SK-N-DZ (cell line): ENCODE measurements at places on chromosomes 6 and 20.

DNA sequence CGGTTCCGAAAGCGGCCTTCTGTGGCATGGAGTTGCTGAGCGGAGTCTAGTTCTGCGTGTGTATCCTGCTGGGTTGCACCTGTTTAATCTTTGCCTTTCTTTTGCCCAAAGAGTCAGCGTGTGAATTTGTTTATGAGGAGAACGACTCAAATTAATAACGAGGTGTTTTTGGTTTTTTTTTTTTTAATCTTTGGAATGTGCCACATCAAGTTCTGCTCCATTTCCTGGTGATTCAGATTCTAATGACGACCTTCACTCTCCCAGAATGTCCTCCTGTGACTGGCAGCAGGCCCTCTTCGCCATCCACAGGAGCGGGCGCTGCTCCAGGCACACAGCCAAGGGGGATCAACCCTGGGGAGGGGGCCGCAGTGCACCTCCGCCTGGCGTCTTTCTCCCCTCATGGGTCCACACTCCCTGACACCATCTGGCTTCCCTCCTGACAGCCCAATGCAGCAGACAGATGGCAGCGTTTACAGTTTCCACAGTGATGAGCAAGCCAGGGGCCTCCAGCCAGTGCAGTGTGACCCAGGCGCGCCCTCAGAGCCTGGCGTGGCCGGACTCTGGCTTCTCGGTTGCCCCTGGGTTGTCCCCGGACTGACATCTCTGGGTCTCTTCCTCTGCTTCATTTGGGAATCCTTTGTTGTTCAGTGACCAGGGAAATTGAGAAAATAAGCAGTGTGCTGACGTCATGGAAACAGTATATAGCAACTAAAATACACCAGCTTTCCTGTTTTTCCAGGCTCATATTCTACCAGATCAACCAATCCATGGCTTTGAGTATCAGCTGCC is 27.5 kb upstream of the AFDN start:
- DNase-seq: peak; percentile 33

DNA sequence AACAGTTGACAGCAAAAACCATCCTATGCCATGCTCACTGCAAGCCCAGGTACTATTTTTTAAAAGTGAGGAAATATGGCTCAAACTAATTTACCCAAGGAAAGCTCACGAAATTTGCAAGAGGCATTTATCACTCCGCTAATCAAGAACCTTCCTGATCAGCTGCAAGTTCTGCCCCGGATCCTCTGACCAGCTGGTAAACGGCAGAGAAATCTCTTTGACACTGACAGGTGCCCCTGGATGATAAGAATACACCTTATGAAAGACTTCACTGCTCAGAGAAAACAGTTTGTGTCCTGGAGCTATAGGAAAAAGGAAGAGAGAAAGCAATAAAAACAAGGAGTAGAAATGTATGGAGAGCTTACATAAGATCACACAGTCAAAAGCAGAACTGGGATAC is 6.4 kb downstream of the CNKSR3 start:
- no peak for DNase-seq

DNA sequence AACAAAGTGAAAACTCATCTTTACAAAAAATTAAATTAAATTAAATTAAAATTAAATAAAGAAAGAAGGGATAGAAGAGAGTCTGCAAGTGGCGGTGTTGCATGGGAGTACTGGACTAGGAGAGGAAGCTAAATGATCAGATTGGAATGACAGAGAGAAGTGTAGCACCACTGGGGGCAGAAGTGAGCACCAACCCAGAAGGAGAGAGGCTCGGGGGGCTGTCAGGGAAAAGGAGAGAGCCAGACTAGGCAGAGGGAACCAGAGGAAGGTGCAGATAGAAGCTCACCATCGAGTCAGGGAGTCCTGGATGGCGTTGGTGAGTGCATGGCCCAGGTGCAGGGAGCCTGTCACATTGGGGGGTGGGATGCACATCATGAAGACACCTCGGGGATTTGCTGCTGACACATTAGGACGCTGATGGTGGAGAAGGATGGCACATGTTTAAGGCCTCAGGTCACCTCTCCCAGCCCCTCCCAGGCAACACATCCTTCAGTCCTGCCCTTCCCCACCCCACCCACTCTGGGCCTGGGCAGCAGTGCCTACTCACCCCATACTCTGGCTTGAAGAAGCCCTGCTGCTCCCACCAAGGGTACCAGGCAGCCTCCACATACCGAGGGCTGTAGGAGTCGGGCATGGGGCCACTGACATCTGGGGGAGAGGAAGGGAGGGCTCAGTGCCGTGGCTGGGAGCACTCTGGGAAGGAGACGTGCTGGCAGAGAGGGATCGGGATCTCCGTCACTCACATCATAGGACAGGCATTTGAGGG is 4.0 kb downstream of the VARS1 start:
- peak; percentile 71 for DNase-seq

DNA sequence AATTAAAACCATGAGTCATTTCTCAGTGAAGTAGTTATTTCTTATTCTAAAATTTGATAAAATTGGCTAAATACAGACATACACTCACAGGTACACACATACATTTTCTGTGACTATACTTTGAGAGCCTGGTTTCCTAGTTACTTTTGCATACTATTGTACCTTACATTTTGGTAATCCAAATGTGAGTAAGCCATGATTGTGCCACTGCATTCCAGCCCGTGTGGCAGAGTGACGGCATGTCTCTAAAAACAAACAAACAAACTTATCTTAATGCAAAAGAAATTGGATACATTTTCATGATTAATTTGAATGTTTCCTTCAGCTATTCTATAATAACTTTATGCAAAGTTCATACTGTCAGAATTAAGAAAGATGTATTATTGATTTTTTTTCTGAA is 628.8 kb downstream of the GRIK2 start:
- DNase-seq: no peak

DNA sequence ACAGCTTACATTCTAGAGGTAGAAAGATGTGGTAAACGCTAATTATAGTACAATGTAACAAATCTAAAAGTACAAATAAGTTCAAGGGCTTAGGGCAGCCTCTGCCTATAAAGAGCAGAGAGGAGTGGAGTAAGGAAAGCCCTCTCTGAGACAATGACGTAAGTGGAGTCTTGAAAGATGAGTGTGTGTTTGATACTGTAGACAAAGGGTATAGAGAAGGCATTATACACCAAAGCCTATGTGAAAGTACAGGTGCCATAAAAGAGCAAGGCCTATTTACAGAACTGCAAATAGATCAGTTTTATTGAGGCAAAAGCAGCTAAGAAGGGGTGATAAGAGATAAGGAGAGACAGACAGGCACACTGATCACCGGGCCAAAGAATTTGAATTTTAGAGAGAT is 10.9 kb downstream of the GOPC start:
- DNase-seq: no peak

DNA sequence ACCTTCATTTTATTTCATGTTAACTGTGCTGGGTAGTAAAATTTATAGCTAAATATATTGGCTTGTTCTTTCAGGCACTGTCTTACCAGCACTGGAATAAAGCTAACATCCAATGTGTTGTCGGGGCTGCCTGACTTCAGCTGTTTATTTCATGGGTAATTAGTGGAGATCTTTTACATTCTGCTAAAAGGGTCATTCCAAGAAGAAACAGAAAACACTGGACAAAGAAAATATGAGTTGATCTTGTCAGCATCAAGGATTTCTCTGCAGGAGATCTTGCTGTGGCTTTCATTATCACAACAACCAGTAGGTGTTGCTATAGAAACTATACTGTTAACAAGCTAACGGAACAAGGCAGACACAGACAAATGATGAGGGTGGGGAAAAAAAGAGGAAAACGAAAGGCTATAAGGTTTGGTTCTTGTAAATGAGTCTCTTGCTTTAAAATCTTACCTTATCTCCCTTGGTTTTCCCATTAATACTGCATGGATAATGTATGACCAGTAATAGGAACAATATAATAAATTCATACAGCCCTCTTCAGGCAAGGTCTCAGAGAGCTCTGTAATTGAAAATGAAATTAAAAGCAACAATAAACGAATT is 206.8 kb downstream of the SIM1 start:
- DNase-seq: peak; percentile 35

- DNase-seq: no peak
Measured at GRCh38 chr6:26455357-26455970, 2.3 kb upstream of the BTN2A1 start.

DNA sequence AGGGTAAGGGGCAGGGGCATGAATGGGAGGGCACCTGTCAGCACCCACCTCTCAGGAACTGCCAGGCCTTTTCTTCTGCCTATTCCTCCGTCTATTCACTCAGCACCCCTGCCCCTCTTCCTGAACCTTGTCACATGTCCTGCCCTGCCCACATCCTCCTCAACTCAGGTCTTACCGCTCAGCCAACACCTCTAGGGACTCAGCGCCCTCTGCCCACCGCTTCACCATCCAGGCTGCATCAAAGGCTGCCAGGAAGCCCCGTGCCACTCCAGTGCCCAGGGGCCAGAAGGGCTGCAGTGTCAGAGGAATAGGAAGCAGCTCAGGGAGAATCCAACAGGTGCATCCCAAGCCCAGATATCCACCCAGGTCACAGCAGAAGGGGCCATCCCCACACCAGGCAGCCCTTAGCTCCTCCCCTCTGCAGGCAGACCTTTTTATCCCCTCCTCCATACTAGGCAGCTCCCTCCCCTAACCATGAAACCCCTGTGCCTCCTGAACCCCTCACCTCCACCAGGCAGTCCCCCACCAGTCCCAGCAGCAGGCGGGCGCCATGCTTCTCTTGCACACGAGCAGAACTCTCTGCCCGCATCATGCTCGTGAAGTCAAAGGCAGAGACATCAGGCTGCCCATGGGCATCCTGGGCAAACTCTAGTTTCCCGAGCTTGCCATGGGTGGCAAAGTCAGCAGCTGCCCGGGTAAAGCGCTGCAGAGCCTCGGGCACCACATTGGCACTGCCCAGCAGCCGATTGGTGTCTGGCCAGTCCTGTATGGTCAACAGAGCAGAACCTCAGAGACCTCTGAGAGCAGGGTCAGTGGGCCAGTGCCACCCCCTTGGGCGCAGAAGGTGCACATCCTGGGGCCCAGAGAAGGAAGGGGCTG is 5.5 kb downstream of the MICAL1 start:
- no peak for DNase-seq

DNA sequence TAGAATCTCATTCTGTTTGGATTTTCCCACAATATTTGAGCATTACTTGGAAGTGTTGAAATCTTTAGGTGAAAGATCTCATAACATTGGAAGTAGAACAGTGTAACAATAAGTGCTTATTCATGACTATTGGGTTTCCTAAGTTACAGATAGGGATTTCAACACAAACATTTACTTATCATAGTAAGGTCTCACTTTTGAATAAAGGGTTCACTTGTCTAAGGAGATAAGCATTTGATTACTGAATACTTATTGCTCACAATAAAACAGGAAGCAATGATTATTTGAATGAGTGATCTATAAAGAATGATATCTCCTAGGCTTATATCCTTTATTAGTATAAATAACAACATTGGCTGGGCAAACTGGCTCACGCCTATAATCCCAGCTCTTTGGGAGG is 14.8 kb downstream of the DDX43 start:
- DNase-seq: no peak

GRCh38 chr6:129342796-129343195 is 367.2 kb downstream of the ARHGAP18 start:
- no peak for DNase-seq

DNA sequence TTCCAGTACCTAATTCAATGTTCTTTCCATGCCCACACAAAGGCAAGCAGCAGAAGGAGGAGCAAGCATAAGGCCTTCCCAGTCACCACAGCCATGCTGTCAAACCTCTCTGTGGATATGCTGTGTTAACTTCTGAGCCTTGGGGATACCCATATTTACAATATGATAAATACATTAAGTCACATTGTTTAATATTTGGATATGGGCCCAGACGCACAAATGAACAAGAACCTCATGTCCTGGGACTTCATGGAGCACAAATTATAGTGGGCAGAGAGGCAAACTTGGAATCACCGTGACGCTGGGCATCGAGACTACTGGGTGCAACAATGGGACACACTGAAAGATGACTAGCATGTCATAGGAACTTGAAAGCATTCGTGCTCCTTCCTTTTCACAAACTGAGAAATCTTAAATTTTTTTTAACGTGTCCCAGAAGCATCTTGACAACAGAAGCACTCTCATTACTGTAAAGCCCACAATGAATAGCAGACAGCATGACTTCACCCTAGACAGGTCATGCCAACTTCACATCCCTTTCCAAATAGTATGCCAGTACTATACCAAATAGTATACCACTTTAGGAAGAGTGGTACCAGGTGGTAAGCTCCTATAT is 16.0 kb downstream of the SOD2 start:
- no peak for DNase-seq

DNA sequence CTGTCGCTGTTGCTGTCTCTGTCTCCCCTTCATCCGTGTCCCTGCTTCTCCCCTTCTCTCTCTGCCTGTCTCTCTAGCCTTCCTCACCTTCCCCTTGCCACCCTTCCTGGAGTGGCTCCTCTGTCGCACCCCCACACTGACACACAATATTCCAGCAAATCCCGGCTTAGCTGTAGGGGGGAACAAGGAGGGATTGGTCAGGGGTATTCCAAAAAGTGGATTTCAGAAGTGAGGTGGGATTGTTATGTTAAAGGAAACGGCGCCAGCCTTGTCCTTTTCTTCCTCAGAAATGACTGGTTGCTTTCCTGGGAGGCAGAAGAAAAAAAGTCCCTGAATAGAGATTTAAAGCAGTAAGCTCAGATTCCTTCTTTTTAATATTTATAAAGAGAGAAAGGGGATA is 76.3 kb upstream of the SIRPA start:
- DNase-seq: no peak

DNA sequence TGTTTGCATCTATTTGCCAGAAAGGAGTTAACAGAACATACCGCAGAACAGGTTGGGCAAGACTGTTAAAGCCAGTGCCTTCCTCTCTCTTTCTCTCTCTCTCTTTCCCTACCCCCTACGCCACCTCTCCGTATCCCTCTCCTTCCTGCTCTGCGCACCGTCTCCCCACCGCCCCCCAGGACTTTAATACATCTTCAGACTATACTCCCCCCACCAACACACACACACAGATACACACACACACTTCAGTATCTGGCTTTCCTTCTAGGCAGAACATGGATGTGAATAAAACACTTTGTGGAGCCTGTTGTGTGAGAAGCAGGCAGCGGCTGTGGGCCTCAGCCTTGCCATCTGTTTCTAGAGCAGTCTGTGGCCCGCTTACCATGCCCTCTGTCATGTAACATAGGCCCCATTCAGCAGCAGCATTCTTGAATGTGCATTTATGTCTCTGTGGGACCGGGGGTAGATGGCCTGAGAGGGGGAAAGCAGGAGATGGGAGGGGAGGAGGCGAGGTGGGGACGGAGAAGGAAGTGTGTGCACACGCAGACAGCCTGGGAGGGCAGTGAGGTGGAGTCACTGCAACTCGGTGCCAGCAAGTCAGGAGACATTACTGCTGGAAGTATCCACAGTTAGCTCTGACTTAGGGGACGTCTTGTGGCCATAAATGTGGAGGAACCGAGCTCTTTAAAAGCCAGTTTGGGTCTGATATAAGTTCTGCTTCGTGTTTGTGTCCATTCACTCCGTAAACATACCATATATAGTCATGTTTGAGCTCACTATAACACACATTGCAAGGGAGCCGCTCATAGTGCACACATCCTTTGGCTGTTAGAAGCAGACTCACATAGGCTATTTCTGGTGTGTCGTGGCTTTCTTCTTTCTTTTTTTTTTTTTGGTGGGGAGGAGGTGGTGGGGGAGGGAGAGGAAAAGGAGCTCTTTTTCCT is 38.4 kb downstream of the RREB1 start:
- no peak for DNase-seq
